ENCODE measurements at places on chromosomes 6 and 20. TPM values are rescaled to one million over a fixed set of nuclear protein-coding genes. Genes with fewer than 3 reads are reported as not detected.

The SEMG1 gene
- not detected for total RNA-seq

The JPH2 gene
- total RNA-seq: 3.0 TPM

The PHACTR3 gene
- total RNA-seq: not detected

The GLP1R gene
- total RNA-seq: not detected

The SMLR1 gene
- total RNA-seq: not detected

The ALDH8A1 gene
- total RNA-seq: not detected

The GJA10 gene
- not detected for total RNA-seq

The GRM1 gene
- total RNA-seq: not detected

The CRISP3 gene
- total RNA-seq: not detected

The COL12A1 gene
- 765 TPM for total RNA-seq

The PCK1 gene
- not detected for total RNA-seq

The DLK2 gene
- 0.66 TPM for total RNA-seq

The MCHR2 gene
- not detected for total RNA-seq

The ATP6V1G2 gene
- 2.0 TPM for total RNA-seq

The MAFB gene
- 0.33 TPM for total RNA-seq

The GSTA3 gene
- not detected for total RNA-seq

The SIRPB2 gene
- not detected for total RNA-seq

The BIRC7 gene
- not detected for total RNA-seq

The LAMA2 gene
- total RNA-seq: 58.3 TPM

The ANGPT4 gene
- total RNA-seq: not detected

The FAM83C gene
- total RNA-seq: not detected
